ENCODE measurements at places on chromosomes 5 and 9. TPM values are rescaled to one million over a fixed set of nuclear protein-coding genes. Genes with fewer than 3 reads are reported as not detected.

DNA sequence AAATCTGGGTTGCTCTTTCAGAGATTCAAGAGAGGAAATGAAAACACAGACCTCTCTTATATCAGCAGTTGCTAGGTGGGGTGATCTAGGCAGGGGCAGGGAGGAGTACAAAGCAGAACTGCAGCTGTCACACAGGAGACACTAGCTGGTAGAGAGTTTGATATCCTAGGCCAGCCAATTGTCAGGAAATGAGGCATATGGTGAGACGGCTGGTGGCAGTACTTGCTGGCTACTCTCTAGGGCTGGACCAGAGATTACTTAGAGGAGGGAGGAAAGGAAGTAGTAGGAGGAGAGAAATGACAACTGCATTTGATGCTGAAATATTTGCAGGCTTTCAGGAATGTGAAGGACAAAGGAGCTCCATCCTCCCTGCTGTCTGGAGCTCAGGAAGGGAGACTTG lies 113.8 kb downstream of the TRIM32 start:
- H3K27me3 ChIP-seq: peaks cover 8% of the 10 kb centered on the region
- peak overlapping the region; percentile 67 for H3K4me3 ChIP-seq
- no peaks in the 10 kb centered on the region for H3K36me3 ChIP-seq

DNA sequence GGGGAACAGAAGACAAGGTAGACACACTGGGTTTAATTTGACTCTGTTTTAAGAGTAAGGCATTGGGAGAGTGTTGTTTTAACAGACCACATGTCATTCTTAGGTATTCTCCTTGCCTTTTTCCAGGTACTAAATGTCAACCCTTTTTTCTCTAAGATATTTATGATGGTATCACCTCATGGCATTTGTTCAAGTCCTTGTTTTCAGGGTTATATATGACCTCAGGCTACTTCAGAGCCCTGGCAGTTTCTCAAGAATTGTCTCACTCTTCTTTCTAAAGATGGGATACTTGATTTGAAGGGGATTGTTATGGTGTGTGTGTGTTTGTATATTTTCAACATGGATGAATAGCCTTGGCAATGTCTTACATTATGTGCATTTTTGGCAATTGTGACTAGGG lies 131.1 kb upstream of the ACTBL2 start:
- no peaks in the 10 kb centered on the region for H3K36me3 ChIP-seq
- no peak for DNase-seq
- H3K4me3 ChIP-seq: no peak overlapping the region
- H3K27me3 ChIP-seq: no peaks in the 10 kb centered on the region
- no peak overlapping the region for H3K27ac ChIP-seq

GRCh38 chr9:134698587-134699342 lies 57.2 kb downstream of the COL5A1 start:
- DNase-seq: peak; percentile 89
- H3K36me3 ChIP-seq: no peaks in the 10 kb centered on the region
- H3K4me3 ChIP-seq: no peak overlapping the region
- peaks cover 9% of the 10 kb centered on the region for H3K4me1 ChIP-seq

Gene OR1J2
- total RNA-seq: not detected

- H3K27ac ChIP-seq: no peak overlapping the region
- peaks cover 18% of the 10 kb centered on the region for H3K36me3 ChIP-seq
- DNase-seq: no peak
- H3K27me3 ChIP-seq: peaks cover 2% of the 10 kb centered on the region
Observed at GRCh38 chr5:2029206-2029605, 146.5 kb upstream of the IRX4 start.

- no peaks in the 10 kb centered on the region for H3K36me3 ChIP-seq
- no peaks in the 10 kb centered on the region for H3K4me1 ChIP-seq
- DNase-seq: no peak
- no peaks in the 10 kb centered on the region for H3K27me3 ChIP-seq
- H3K4me3 ChIP-seq: no peak overlapping the region
- H3K27ac ChIP-seq: no peak overlapping the region
Observed at GRCh38 chr9:30943446-30944224, 1440.8 kb upstream of the ACO1 start.
